ENCODE measurements at places on chromosomes 5 and 9.

DNA sequence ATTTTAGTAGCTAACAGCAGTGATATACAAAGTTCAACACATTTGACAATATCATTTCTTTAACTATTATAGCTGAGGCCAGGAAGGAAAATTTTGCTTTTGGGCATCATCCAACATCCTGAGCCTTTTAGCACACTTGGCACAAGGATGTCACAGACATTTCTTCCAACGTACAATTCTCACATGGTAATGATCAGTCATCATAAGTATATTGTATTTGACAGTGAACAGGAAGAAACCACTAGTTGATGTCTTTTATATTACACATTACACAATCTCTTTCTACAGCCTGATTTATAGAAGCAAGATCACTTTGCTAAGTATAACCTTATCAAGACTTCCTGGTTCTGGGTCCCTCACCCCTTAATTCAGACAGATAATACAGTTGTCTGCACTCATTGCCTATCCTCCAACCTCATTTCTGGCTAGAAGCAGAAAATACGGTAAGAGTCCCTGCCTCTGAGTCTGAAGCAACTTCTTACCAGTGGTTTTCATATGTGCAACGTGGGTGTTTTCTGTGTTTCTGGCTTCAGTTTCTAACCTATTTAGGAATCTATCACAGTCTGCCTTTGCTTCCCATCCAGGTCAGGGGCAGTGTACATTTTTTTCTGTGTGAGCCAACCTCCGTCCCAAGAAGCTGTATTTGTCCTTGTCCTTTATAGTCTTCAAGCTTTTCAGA lies 167.8 kb downstream of the PAM start:
- DNase-seq: no peak

DNA sequence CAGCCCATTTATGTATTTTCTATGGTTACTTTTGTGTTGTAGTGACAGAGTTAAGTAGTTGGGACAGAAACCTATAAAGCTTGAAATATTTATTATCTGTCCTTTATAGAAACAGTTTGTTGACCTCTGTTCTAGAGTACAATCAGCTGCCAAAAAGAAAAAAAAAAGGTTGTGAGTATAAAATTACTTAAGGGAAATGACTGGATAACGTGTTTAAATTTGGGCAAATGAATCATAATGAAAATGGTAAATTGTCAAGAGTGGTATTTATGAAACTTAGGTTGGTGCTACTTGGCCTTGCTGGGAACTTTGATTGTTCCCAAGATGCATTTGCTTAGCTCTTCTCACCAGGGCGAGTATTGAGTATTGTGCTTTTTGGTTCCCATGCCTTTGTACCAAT lies 70.2 kb upstream of the IL6ST start:
- DNase-seq: no peak

- peak; percentile 94 for DNase-seq
Observed at GRCh38 chr9:127561491-127562278, 50.4 kb upstream of the STXBP1 start.

GRCh38 chr9:99185934-99186333 lies 35.8 kb downstream of the ALG2 start:
- no peak for DNase-seq

GRCh38 chr5:6737043-6737941 lies 24.1 kb downstream of the TENT4A start:
- DNase-seq: no peak

DNA sequence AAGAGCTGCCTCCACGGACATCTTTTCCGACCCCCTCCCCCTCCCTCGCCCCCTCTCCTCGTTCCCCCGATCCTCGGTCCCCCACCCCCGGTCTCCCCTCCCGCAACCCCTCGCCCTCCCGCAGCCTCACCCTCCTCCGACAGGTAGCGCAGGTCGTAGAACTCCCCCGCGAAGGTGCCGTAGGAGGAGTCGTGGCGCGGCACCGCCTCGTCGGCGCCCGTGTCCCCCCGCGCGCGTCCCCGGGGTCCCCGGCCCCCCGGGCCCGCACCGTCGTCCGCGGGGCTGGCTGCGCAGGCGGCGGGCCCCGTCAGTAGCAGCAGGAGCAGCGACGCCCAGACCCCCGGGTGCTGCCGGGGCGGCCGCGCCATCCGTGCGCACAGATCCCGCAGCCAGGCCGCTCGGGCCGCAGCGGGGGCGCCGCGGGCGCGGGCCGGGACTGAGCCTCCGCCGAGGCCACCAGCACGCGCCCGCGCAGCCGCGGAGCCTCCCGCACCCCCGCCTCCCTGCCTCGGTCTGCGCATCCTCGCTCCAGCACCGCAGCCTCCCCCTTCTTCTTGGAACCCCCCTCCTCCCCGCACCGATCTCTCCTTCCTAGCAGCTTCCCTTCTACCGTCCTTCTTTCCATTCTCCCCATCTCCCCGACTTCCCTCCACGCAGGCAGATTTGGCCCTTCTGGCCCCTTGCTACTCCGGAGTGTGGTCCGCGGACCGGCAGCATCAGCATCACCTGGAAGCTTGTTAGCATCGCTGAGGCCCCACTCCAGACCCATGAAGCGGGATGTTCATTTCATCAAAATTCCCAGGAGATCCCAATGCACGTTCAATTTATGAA lies at the start of gene FRRS1L:
TSS of gene FRRS1L (minus strand) at position 479 of the 831 bp plus-strand sequence. CDS start at position 368, 111 bp downstream.
- no peak for DNase-seq

- DNase-seq: peak; percentile 26
Observed at GRCh38 chr5:130712324-130712723, 452.7 kb downstream of the HINT1 start.

DNA sequence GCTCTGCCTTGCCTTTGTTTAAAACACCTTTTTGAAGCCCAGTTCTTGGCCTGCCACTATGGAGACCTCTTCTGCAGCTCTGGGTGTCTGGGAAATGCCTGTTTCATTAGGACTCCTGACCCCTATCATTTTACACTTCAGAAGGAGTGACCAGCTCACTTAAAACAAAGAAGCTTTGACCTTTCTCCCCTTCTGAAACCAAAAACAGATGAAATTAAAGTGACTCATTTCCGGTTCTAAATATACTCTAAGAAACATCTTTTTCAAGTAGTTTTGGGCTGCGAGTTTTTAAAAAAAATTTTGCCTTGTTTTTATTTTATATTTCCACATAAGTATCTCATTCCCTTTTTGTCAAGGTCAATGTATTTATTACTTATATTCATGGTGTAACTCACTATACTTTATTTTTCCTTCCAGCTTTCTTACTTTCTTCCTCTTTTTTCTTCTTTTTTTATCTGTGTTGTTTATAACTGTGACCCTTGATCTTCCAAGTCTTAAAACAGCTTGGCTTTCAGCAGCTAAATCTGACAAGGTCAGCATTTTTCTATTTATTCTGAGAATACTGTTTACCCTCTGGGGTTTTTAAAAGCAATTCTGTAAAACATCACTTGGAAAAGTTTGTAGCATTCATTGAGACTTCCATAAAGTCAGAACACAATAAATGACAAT lies 672.9 kb downstream of the NR2F1-AS1 start:
- no peak for DNase-seq

DNA sequence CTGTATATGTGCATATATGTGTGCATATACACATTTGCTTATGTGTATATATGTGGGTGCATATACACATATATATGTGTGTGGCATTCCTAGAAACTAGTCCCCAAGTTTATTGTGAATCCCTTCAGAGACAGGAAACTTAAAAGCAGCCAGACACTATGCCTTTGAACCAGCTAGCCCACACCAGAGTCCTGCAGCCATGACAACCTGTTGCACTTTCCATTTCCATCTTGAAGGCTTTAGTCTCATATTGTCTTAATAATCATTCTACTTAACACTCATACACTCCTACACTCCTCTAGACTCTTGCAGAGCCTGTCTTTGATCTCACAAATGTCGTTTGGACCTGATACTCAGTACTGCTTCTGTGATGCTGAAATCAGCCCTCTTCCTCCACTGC lies 34.8 kb upstream of the CDH6 start:
- no peak for DNase-seq

- no peak for DNase-seq
Observed at GRCh38 chr5:123802298-123802951, 290.4 kb downstream of the CSNK1G3 start.

GRCh38 chr5:123115020-123115419 lies 26.0 kb downstream of the PRDM6 start:
- no peak for DNase-seq

GRCh38 chr9:82989929-82990328 lies 73.0 kb downstream of the RASEF start:
- DNase-seq: peak; percentile 18

GRCh38 chr5:168042284-168043068 lies 249.0 kb upstream of the WWC1 start:
- DNase-seq: no peak

GRCh38 chr5:67115246-67115645 lies 81.4 kb downstream of the CD180 start:
- no peak for DNase-seq

GRCh38 chr5:89087551-89088318 lies 204.8 kb upstream of the MEF2C start:
- no peak for DNase-seq
